ENCODE measurements at places on chromosomes 1 and 21.
A peak's percentile ranks its signal among the peaks of the same experiment; 100 is the strongest.

GRCh38 chr1:82161700-82162141, 361.0 kb downstream of the ADGRL2 start:
- H3K4me3 ChIP-seq = no peak overlapping the region
- no peak for DNase-seq
- no peaks in the 10 kb centered on the region for H3K36me3 ChIP-seq
- no peak overlapping the region for H3K27ac ChIP-seq
- H3K27me3 ChIP-seq = no peaks in the 10 kb centered on the region

DNA sequence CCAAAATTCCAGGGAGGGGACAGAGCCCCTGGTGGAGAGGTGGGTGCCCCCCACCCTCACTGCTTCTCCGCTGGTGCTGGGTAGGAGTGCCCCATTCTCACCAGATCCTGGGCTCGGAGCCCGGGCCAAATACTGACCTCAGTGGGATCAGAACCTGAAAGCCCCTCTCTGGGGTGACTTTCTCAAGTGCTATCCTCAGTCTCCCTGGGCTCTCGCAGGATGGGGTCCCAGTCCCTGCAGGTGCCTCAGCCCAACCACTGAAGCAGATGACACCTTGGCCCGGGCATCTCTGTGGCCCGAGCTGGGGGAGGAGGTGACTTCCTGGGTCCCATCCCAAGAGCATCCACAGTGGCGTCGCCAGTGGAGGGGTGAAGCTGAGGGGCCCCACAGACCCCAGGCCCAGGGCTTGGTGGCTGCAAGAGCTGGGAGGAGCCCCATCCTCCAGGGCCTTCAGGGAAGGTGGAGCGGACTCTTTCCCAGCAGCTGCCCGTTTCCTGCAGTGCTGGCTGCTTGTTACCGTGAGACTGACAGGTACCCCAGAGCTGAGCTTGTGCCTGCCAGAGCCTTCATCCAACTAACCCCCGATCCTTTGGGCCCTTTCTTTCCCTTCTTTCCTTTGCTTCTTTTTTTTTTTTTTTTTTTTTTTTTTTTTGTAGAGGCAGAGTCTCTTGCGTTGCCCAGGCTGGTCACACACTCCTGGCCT, 3.9 kb upstream of the FNDC10 start:
- peaks cover 15% of the 10 kb centered on the region for H3K4me1 ChIP-seq
- no peak overlapping the region for H3K27ac ChIP-seq
- DNase-seq = no peak
- H3K4me3 ChIP-seq = no peak overlapping the region

- peaks cover 9% of the 10 kb centered on the region for H3K36me3 ChIP-seq
- peak overlapping the region; percentile 97 for H3K4me3 ChIP-seq
- peaks cover 13% of the 10 kb centered on the region for H3K4me1 ChIP-seq
- H3K27me3 ChIP-seq = no peaks in the 10 kb centered on the region
These were observed 479 bp downstream of the SELENOF start for GRCh38 chr1:86913399-86913895.

GRCh38 chr1:84339503-84339902, 38.0 kb downstream of the SAMD13 start:
- H3K36me3 ChIP-seq = no peaks in the 10 kb centered on the region
- no peaks in the 10 kb centered on the region for H3K27me3 ChIP-seq
- H3K4me1 ChIP-seq = no peaks in the 10 kb centered on the region
- no peak for DNase-seq
- H3K27ac ChIP-seq = no peak overlapping the region

GRCh38 chr1:72063364-72064044, 218.8 kb downstream of the NEGR1 start:
- H3K27ac ChIP-seq = no peak overlapping the region
- H3K36me3 ChIP-seq = no peaks in the 10 kb centered on the region
- no peaks in the 10 kb centered on the region for H3K27me3 ChIP-seq
- H3K4me1 ChIP-seq = no peaks in the 10 kb centered on the region
- no peak for DNase-seq

DNA sequence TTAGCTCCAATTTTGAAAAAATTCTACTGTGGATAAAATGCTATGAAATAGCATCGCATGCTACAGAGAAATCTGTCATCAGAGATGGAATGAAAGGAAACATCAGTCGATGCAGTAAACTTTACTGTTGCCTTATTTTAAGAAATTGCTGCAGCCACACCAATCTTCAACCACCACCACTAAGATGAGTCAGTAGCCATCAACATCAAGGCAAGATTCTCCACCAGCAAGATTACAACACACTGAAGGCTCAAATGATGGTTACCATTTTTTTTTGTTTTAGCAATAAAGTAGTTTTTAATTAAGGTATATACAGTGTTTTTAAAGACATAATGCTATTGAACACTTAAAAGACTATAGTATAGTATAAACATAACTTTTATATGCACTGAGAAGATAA, 95.6 kb upstream of the JUN start:
- no peaks in the 10 kb centered on the region for H3K36me3 ChIP-seq
- H3K27ac ChIP-seq = no peak overlapping the region
- no peak for DNase-seq
- no peaks in the 10 kb centered on the region for H3K27me3 ChIP-seq

- H3K36me3 ChIP-seq = no peaks in the 10 kb centered on the region
- no peak overlapping the region for H3K27ac ChIP-seq
- H3K27me3 ChIP-seq = no peaks in the 10 kb centered on the region
- H3K4me1 ChIP-seq = no peaks in the 10 kb centered on the region
These were observed 94.4 kb upstream of the COL6A1 start for GRCh38 chr21:45887120-45887611.

- peaks cover 74% of the 10 kb centered on the region for H3K36me3 ChIP-seq
- H3K27me3 ChIP-seq = no peaks in the 10 kb centered on the region
- H3K27ac ChIP-seq = no peak overlapping the region
- DNase-seq = no peak
- no peaks in the 10 kb centered on the region for H3K4me1 ChIP-seq
- H3K4me3 ChIP-seq = no peak overlapping the region
These were observed 9.0 kb downstream of the CFAP298 start for GRCh38 chr21:32603131-32603530.

- H3K27me3 ChIP-seq = no peaks in the 10 kb centered on the region
- no peak overlapping the region for H3K27ac ChIP-seq
- no peaks in the 10 kb centered on the region for H3K36me3 ChIP-seq
- H3K4me1 ChIP-seq = no peaks in the 10 kb centered on the region
These were observed 10.5 kb upstream of the RYR2 start for GRCh38 chr1:237031480-237031879.

GRCh38 chr1:28160782-28161266, 15.7 kb downstream of the PTAFR start:
- H3K27ac ChIP-seq = no peak overlapping the region
- H3K4me1 ChIP-seq = no peaks in the 10 kb centered on the region
- no peak for DNase-seq
- no peak overlapping the region for H3K4me3 ChIP-seq

DNA sequence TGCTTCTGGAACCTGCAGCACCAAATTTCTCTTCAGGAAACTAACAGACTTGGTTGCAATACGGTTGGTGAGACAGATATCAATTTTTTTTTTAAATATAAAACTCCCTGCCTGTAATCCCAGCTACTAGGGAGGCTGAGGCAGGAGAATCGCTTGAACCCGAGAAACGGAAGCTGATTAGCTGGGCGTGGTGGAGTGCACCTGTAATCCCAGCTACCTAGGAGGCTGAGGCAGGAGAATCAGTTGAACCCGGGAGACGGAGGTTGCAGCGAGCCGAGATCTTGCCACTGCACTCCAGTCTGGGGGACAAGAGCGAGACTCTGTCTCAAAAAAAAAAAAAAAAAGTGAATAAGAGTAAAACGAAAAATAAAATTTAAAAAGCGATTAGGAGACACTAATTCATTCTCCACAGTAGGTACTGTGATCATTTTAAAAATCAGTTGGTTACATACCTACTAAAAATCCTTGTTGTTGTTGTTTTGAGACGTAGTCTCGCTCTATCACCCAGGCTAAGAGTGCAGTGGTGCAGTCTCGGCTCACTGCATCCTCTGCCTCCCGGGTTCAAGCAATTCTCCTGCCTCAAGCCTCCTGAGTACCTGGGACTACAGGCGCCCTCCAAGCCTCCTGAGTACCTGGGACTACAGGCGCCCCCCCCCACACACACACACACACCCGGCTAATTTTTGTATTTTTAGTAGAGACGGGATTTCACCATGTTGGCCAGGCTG, 796 bp upstream of the RBM8A start:
- peak overlapping the region; percentile 82 for H3K4me3 ChIP-seq
- H3K27ac ChIP-seq = peak overlapping the region; percentile 96
- peaks cover 24% of the 10 kb centered on the region for H3K36me3 ChIP-seq
- peaks cover 7% of the 10 kb centered on the region for H3K4me1 ChIP-seq

- H3K4me3 ChIP-seq = no peak overlapping the region
- H3K36me3 ChIP-seq = peaks cover 16% of the 10 kb centered on the region
- no peak for DNase-seq
- no peaks in the 10 kb centered on the region for H3K4me1 ChIP-seq
- H3K27ac ChIP-seq = no peak overlapping the region
- no peaks in the 10 kb centered on the region for H3K27me3 ChIP-seq
These were observed 18.6 kb downstream of the CCDC18 start for GRCh38 chr1:93199150-93199549.

- H3K4me3 ChIP-seq = no peak overlapping the region
- H3K4me1 ChIP-seq = peaks cover 7% of the 10 kb centered on the region
- H3K36me3 ChIP-seq = no peaks in the 10 kb centered on the region
- no peak overlapping the region for H3K27ac ChIP-seq
- no peak for DNase-seq
These were observed 19.2 kb upstream of the VASH2 start for GRCh38 chr1:212930986-212931678.

- DNase-seq = no peak
- H3K36me3 ChIP-seq = no peaks in the 10 kb centered on the region
- no peaks in the 10 kb centered on the region for H3K27me3 ChIP-seq
- H3K4me3 ChIP-seq = no peak overlapping the region
- H3K27ac ChIP-seq = no peak overlapping the region
- H3K4me1 ChIP-seq = no peaks in the 10 kb centered on the region
These were observed 49.9 kb upstream of the ZC3H12A start for GRCh38 chr1:37424523-37424922.

DNA sequence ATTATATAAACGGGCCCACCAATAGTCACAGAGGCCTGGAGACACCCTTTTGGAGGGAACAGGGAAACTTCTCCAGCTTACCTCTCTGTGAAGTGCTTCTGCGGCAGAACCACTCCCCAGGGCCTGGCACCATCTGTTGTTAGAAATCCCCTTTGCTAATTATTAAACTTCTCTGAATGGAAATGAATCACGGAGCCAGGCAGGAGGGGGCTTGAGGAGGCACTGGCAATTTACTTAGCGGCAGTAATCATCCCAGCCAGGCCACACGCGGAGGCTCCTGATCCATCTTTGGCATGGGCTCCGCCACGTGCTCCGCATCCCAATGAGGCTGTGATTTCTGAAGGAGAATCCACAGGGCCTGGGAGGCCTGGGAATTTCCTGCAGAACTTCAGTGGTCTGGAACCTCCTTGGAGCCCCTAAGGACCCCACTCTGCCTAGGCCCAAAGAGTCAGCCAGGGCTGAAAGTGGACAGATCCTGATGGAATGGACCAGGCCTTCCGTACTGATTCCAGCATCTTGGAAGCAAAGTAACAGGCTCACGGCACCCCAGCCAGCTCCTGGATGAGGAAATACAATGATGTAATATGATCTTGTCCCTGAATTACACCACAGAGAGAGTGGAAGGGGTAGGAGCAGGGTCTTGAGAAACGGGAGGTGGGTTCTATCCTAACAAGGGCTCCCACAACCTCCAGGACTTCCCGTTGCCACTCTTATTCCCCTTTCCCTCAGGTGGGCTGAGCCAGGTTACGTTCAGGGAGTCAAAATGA, 62.3 kb downstream of the GRIK3 start:
- H3K27me3 ChIP-seq = no peaks in the 10 kb centered on the region
- no peaks in the 10 kb centered on the region for H3K36me3 ChIP-seq
- no peak overlapping the region for H3K27ac ChIP-seq
- H3K4me3 ChIP-seq = no peak overlapping the region
- H3K4me1 ChIP-seq = no peaks in the 10 kb centered on the region

DNA sequence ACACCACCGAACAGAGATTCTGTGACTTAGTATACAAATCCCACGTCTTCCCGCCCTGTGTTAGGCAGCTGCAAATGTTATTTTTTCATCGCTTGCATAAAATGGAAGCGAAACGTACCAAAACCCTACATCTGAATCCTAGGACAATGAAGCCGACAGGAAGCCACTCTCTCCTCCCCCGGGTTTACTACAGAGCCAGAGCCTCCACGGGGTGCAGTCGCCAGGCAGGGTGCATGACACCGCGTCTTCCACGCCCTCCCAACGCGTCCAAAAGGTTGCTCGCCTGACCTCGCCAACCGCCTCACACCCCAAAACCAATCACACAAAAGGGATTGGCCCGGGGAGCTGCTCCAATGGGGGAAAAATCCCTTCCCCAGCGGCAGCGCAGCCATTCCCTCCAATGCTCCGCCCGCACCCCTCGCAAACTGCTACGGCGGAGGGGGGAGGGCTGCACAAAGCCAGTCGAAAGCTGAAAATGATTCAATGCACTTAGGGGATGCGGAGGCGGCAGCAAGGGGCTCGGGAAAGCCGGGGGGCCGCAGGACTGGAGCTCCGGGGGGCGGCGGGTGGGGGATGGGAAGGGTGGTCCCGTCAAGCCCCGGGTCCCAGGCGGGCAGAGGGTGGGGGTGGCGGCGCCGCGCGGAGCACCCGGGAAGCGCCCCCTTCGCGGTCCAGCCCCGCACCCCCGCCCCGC, 701 bp downstream of the CEP170 start:
- no peaks in the 10 kb centered on the region for H3K4me1 ChIP-seq
- H3K4me3 ChIP-seq = peak overlapping the region; percentile 97
- no peaks in the 10 kb centered on the region for H3K36me3 ChIP-seq

GRCh38 chr1:223706077-223706973, 6.0 kb upstream of the CAPN2 start:
- H3K4me1 ChIP-seq = peaks cover 65% of the 10 kb centered on the region
- no peak overlapping the region for H3K4me3 ChIP-seq
- no peaks in the 10 kb centered on the region for H3K27me3 ChIP-seq

DNA sequence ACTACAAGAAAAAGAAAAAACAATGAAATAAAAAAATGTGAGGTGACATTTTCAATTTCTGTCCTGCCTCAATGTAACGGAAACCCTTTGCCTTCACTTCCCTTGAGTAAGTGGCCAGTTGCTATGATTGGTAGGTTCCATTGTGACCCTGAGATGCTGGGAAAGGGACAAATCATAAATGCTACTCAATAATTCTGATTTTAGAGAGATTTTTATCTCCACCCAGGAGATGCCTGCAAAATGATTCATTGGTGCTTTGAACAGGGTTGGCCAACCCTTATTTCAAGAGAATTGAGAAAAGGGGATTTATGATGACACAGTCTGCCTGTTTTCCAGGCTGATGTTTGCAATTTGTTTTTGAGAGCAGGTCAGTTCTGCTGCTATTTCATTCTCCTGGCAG, 22.5 kb downstream of the XCL1 start:
- DNase-seq = no peak
- H3K4me1 ChIP-seq = peaks cover 4% of the 10 kb centered on the region
- no peaks in the 10 kb centered on the region for H3K36me3 ChIP-seq
- no peak overlapping the region for H3K4me3 ChIP-seq
- H3K27ac ChIP-seq = no peak overlapping the region
- H3K27me3 ChIP-seq = no peaks in the 10 kb centered on the region

All from SK-N-SH (cell line).